ENCODE measurements at places on chromosomes 2 and 18.

DNA sequence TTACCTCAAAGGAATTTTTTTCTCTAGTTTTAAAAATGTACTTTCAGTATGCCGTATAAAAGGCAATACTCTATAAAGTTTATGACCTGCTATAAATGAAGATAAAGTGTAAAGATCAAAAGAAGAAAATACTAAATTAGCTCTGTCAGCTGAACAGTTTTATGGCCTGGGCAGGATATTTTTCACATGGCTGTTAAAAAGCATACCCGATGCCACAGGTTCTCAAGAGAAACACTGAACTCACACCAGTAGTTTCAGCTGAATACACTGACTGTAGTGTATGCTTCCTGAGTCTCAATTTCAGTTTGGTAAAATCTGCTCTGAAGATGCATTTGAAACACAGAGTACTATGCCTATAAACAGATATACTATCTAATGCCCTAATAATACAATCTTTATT lies 126.0 kb downstream of the PIGN start:
- DNase-seq, result no peak

- no peak for DNase-seq
Observed at GRCh38 chr2:190052307-190052706, 10.2 kb downstream of the MSTN start.

- DNase-seq, result no peak
Observed at GRCh38 chr2:215863687-215864086, 149.7 kb downstream of the MREG start.

DNA sequence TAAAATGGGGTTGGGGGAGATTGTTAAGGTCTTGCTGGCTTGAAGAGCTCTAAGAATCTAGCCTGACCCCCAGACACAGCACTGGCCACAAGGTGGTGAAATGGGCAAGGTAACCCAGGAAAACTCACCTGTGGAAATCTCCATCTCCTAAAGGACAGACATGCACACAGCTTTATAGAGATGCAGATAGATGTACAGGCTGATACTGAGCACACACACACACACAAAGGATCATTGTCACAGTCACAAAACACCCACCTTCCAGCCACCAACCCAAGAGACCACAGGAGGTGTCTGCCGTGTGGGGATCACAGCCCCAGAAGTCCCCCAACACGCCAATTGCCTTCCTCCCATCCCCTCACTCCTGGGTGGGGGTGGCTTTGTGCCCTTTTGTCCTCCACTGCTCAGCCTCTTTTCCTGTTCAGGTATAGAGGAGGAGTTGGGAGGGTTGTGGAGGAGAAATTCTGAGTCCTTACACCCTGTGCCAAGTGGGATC lies 3.2 kb upstream of the CYP26B1 start:
- no peak for DNase-seq

DNA sequence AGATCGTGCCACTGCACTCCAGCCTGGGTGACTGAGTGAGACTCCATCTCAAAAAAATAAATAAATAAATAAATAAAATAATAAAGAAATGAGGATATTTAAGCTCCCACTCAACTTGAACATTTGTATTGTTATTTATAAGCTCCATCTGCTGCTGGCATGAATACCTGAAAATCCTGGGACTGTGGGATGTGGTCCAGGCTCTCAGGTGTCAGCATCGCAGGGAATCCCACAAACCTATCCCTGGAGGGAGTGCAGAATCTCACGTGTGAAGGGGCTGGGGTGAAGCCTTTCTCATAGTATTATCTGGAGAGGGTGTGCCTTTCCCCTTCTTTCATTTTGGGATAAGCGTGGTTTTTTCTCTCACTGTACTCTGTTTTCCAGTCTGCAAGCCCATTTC lies 47.4 kb upstream of the POLE4 start:
- no peak for DNase-seq

- peak; percentile 29 for DNase-seq
Observed at GRCh38 chr18:21599585-21600525, 649 bp downstream of the ESCO1 start.

- DNase-seq, result no peak
Observed at GRCh38 chr2:12141618-12142258, 395.3 kb downstream of the LPIN1 start.

DNA sequence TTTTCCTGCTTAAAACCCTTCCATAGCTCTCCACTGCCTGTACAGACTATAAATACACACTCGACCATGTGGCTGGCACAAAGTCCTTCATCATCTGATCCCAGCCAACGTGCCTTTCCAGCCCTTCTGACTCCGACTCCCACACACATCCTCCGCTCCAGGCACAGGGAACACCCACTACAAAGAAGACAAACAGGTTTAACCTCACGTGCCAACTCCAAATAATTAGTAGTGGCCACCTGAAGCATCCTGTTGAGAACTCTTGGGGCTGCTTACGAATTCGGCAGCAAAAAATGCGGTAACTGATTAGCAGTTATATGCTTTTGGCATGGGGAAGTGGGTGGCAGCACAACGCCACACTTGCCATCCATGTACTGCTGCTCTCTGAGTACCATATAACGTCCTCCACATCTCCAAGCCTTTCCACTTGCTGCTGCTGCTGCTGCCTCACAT lies 12.1 kb downstream of the SPIRE1 start:
- no peak for DNase-seq

DNA sequence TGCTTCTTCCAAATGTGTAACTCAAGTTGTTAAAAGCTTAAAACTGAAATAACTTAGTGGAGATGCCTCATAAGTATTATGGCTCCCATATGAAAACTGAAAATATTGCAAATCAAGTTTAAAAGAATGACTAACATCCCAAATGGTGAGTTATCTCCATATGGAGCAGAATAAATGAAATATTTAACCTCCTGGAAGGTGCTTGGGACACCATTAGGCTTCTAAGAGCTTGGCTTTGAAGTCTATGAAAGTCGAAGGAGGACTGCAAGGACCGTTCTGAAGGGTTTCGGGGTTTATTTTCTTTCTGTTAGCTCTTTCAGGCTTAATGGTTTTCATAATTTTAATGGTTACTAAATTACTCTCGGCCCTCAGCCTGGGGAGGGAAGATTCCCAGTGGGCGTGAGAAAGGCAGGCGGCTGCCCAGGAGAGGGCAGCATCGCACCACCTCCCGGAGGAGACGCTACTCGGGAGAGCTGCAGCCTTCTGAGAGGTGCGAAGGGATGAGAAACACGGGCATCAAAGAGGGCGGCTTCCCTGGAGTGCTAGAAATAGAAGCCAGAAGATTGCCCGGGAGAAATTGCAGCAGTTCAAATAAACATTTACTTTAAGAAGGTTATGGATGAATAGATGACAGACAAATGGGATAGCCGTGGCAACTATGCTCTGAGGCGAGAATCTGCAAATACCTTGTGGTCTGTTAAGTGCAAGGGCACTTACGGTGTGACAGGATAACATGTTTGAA lies 43.1 kb downstream of the MAP3K19 start:
- peak; percentile 69 for DNase-seq

GRCh38 chr2:18381386-18381785 lies 179.1 kb downstream of the RDH14 start:
- DNase-seq, result no peak

GRCh38 chr2:8611700-8612099 lies 70.2 kb upstream of the ID2 start:
- DNase-seq, result no peak

DNA sequence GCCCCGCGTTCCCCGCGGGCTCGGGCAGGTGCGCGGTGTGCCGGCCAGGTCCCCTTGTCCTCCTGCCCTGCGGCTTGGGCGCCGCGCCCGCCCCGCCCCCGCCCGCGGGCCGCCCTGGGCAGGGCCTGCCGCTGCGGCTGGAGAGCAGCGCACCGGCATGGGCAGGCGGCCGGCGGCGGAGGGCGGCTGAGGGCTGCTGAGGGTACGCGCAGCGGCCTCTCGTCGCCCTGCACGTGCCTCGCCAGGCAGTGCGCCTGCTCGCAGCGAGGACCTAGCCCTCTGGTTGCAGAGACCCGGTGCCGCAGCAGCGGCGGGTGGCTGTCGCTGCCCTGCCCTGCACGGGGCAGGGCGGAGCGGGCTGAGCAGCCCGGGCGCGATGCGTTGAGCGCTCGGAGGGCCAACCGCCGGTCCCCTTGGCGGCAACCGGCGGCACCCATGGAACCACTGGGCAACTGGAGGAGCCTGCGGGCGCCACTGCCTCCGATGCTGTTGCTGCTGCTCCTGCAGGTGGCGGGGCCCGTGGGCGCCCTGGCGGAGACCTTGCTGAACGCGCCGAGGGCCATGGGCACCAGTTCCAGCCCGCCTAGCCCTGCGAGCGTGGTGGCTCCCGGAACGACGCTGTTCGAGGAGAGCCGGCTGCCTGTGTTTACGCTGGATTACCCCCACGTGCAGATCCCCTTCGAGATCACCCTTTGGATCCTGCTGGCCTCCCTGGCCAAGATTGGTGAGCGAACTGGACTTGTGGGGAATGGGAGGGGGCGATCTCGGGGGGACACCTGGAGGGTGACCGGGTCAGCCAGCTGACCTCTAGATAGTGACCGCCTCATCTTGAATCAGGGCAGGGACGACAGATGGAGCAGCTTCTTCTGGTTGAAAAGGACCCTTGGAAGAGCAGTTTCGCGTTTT lies at the start of gene SLC9A2:
Gene SLC9A2 (plus strand): TSS at position 140 of the 906 bp plus-strand sequence. CDS start 296 bp downstream, at position 436.
- DNase-seq, result no peak

DNA sequence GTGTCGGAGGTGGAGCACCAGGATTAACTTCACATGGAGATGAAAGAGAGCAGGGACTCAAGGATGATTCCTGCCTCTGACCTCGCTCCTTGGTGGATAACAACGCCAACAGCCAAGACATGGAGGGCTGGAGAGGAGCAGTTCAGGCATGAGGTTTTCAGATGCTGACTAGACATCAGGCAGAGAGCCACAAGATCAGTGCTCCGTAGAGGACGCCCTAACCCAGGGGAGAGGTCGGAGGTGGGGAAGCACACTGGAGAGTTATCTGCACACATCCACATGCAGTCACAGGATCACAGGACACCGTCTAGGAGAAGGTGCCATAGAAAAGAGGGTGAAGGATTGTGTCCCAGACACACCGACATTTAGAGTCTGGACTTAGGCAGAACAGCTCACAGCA lies 344.3 kb downstream of the EIPR1 start:
- DNase-seq, result no peak

GRCh38 chr2:192327576-192327975 lies 132.8 kb upstream of the TMEFF2 start:
- no peak for DNase-seq

DNA sequence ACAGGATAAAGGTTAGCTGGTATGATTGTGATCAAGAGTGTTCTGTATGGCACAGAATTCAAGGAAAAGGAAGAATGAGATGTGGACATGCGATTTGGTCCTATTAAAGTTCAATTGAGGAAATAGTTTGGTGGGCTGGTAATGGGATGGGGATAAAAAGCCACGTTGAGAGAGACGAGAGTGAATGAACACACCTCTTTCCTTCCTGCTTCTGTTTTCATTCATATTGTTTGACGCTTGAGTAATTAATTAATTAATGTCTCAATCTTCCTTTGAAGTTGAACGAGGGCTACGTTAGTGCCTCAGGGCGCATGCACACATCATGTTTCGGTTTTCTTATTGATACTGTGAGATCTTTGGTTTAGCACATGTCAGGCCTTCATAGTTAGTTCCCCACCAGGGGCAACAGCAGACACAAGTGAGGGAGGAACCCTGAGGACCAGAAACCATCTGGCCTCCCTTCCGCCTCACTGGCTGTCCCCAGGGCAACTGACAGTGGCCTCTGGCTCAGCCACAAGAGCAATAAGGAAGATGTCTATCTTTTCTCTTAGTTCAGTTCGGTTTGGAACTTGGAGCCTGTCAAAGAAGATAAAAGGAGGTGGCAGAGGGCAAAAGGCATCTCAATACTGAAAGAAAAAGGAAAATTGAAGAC lies 116.0 kb downstream of the LIPG start:
- no peak for DNase-seq

DNA sequence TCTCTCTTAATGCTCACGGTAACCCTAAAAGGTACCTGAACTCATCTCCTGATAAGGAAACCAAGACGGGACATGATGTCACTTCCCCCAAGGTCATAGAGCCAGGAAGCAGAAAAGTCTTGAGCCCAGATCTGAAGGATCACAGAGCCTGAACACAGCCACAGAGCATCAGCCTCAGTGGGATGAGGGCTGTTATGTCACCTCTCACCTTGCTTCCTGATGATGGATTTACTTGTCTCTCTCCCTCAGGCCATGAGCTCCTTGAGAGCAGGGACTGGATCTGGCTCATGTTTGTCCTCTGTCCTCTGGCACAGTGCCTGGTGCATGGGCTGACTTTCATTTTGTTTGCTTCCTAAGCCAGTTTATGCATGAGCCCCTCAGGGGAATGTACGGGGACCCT lies 54.2 kb downstream of the SERTAD2 start:
- DNase-seq, result no peak

DNA sequence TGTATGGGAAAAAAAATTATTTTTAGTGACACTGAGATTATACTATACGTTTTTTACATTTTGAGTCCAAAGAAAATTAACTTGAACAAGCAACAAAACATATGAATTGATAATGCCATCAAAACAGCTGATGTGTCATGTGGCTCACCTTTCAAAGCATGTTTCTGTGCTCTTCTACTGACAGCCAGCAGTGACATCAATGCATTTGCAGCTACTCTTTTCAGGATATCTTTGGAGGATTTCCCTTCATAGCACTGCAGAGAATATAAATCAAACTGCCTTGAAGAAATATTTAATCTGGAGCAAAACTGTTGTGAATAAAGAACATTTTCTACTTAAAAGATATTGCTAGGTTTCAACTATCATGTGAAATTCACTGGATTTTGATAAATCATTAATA lies 83.1 kb upstream of the CD226 start:
- no peak for DNase-seq

- DNase-seq, result peak; percentile 14
Observed at GRCh38 chr18:12159446-12159845, 65.8 kb downstream of the ANKRD62 start.

GRCh38 chr18:74745633-74746403 lies 148.1 kb downstream of the ZNF407 start:
- peak; percentile 67 for DNase-seq

All from mesenchymal stem cell (in vitro differentiated cells and primary cell).